ENCODE measurements at places on chromosomes 1 and 21. TPM values are rescaled to one million over a fixed set of nuclear protein-coding genes. Genes with fewer than 3 reads are reported as not detected.

GRCh38 chr1:60937720-60938119 lies 144.6 kb upstream of the NFIA start:
- H3K36me3 ChIP-seq: no peaks in the 10 kb centered on the region
- H3K27ac ChIP-seq: no peak overlapping the region
- H3K4me3 ChIP-seq: no peak overlapping the region
- no peaks in the 10 kb centered on the region for H3K4me1 ChIP-seq
- DNase-seq: no peak

ASAP3 gene
- total RNA-seq: 25.8 TPM

BTBD19 gene
- 2.1 TPM for total RNA-seq

CCDC30 gene
- total RNA-seq: 2.6 TPM

GRCh38 chr1:57637155-57637554 lies 213.3 kb upstream of the DAB1 start:
- H3K4me3 ChIP-seq: no peak overlapping the region
- no peaks in the 10 kb centered on the region for H3K4me1 ChIP-seq
- no peaks in the 10 kb centered on the region for H3K27me3 ChIP-seq

SLC45A1 gene
- 0.37 TPM for total RNA-seq

TRIM46 gene
- total RNA-seq: 0.19 TPM
